ENCODE measurements at places on chromosomes 2 and 18. TPM values are rescaled to one million over a fixed set of nuclear protein-coding genes. Genes with fewer than 3 reads are reported as not detected.

- H3K27me3 ChIP-seq = no peaks in the 10 kb centered on the region
- H3K36me3 ChIP-seq = peaks cover 27% of the 10 kb centered on the region
- no peak overlapping the region for H3K4me3 ChIP-seq
- DNase-seq = no peak
Measured at GRCh38 chr2:224801360-224801759, 85.2 kb upstream of the CCDC195 start.

SERPINB13 gene
- 21.8 TPM for total RNA-seq

ZNF396 gene
- 0.98 TPM for total RNA-seq

CPLX4 gene
- not detected for total RNA-seq

All from suprapubic skin (tissue), 4 donors.